ENCODE measurements at places on chromosomes 7 and 10. TPM values are rescaled to one million over a fixed set of nuclear protein-coding genes. Genes with fewer than 3 reads are reported as not detected.

Gene SPDYE2
- not detected for total RNA-seq

Gene TACR2
- 0.14 TPM for total RNA-seq

Gene TAS2R3
- not detected for total RNA-seq

Gene SPDYE6
- not detected for total RNA-seq

Gene PTF1A
- total RNA-seq = not detected
